ENCODE measurements at places on chromosomes 7 and 10.

DNA sequence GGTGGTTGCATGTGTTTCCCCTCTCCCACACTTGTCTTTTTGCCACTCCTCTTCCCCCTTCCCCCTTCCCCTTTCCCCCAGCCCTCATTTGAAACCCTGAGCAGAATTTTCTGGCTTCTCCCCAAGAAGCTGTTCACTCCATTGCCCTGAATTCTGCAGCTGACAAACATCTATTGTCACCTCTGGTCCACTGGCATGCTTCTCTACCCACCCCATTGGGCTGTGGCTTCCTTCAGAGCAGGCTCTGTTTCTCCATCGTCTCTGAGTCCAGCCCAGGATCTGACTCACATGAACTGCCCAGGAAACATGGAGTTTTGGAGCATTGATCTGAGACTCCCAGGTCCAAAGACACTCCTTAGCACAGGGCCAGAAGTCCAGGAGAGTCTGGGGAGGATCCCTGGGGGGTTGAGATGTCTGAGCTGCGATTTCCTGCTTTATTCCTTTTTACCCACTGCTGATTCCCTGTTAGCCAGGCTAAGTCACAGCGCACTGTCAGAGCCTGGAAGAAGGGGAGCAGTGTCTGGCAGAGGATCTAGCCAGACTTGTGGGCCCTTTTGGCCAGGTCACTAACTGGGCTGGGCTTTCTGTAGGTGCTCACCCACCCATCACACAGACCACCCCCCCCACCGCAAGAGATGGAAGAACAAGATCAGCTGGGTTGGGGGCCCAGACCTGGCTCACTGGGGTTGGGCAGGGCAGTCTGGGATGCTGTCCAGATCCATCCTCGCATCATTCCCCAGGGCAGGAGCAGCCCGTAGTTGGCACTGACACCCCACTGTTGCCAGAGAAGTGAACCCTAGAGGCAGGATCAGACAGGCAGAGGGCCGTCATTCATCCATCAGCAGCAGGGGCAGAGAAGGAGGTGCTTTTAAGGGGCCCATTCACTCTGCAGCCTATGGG, 3.5 kb downstream of the CHAT start:
- DNase-seq: no peak

GRCh38 chr7:14850039-14850438, 52.5 kb downstream of the DGKB start:
- DNase-seq: no peak

GRCh38 chr10:25831080-25831479, 102.9 kb upstream of the MYO3A start:
- no peak for DNase-seq

GRCh38 chr10:16777473-16778370, 39.5 kb downstream of the RSU1 start:
- DNase-seq: no peak
